Mesenteric fat pad (tissue), 1 donor: ENCODE measurements at places on chromosomes 4 and X. TPM values are rescaled to one million over a fixed set of nuclear protein-coding genes. Genes with fewer than 3 reads are reported as not detected.

The RRH gene
- total RNA-seq, result not detected

The FAM50A gene
- total RNA-seq, result 88.3 TPM

The RNF128 gene
- 0.55 TPM for total RNA-seq

The RTL5 gene
- 7.5 TPM for total RNA-seq

The UGT2B15 gene
- not detected for total RNA-seq

The AP1AR gene
- 16.5 TPM for total RNA-seq

The TMEM150C gene
- total RNA-seq, result 9.2 TPM

The GC gene
- total RNA-seq, result not detected

The GPRASP1 gene
- total RNA-seq, result 4.0 TPM

The ZNF157 gene
- total RNA-seq, result not detected

The USP51 gene
- 1.1 TPM for total RNA-seq

GRCh38 chr4:145709336-145709735 is 29.4 kb downstream of the C4orf51 start:
- no peak for DNase-seq

DNA sequence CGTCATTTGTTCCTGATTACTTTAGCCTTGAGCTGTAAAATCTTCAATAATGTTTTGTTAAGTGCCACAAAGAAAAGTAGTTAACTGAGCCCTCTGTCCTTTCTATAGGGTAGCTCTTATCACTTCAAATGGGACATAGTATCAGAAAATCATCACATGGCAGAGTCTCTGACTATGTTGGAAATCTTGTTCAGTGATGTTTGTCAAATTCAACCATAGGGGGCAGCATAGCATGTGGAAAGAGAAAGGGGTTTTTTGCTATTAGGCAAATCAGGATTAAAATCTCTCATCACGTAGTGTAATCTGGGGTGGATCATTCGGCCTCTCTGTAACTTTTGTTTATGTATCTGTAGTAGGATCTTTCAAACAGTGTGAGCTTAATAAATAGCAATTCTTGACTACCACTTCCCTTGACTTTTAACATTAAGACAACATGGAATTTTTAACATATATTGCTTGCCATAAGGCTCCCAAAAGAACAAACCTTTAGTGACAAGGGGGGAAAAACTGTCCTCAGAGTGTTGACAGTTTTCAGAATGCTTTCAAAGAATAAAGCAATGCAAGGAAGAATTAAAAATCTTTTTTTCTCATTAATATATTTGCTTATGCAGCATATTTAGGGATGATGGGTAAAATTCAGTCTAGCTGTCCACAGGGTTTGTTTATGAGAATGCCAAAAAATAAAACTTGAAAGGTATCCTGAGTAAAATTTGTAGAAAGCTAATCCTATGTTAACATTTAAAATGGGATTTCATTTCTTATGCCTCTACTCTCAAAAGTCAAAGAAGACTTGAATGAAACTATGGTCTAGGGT is 127.2 kb downstream of the FBXW7 start:
- no peak for DNase-seq

DNA sequence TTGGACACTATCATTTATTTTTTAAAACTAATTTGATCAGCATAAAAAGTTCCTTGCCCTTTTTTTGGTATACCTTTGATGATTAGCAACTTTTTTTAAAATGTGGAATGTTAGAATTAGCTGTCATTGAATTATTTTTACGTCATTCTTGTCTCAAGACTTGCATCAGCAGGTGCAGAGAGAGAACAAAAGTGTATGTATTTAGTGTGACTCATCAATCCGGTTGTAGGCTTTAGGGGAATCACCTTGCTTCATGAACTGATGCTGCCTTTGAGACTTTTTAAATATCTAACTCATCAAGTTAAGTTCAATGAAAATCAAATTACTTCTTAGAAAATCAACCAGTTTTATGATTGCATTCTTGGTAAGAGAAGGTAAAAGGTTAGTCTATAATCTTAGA is 125.1 kb downstream of the ARX start:
- DNase-seq, result no peak

DNA sequence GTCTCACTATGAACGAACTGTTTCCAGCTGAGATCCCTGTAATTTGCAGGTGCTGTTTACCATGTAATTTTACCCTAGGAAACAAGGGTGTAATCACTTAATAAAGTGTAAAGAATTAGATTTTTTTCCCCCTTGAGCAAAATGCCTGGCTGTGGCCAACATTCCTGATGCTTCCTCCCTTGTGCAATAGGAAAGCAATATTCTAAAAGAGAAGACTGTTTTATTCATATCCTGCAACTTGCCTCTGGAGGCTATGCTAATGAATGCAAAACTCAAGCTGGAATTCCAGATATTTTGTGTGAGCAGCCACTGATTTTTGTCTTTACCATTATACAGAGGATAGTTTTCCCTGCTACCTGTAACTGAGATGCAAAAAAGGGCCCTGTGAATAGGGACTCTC is 98.0 kb downstream of the AWAT2 start:
- DNase-seq, result no peak

DNA sequence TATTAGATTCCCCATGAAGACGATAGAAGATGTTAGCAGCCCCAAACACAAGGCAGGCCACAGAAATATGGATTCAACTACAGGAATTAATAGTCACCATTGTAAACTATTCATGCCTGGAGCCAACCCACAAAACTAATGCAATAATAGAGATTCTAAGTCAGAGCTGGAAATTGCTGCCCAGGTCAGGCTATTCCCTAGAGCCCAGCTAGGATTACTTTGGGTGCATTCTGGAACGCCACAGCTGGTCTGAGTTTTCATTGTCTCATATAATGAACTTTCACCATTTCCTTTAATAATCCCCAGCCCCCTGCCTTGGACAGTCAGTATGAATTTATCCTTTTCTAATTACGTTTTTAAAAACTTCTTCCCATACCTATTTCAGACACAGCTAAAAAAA is 252.6 kb downstream of the PAPSS1 start:
- DNase-seq, result no peak

GRCh38 chr4:25939330-25939729 is 25.3 kb downstream of the SMIM20 start:
- DNase-seq, result no peak

GRCh38 chrX:18883234-18883960 is 100.5 kb downstream of the PHKA2 start:
- DNase-seq, result no peak

GRCh38 chr4:168724243-168724642 is 227.4 kb downstream of the PALLD start:
- no peak for DNase-seq

DNA sequence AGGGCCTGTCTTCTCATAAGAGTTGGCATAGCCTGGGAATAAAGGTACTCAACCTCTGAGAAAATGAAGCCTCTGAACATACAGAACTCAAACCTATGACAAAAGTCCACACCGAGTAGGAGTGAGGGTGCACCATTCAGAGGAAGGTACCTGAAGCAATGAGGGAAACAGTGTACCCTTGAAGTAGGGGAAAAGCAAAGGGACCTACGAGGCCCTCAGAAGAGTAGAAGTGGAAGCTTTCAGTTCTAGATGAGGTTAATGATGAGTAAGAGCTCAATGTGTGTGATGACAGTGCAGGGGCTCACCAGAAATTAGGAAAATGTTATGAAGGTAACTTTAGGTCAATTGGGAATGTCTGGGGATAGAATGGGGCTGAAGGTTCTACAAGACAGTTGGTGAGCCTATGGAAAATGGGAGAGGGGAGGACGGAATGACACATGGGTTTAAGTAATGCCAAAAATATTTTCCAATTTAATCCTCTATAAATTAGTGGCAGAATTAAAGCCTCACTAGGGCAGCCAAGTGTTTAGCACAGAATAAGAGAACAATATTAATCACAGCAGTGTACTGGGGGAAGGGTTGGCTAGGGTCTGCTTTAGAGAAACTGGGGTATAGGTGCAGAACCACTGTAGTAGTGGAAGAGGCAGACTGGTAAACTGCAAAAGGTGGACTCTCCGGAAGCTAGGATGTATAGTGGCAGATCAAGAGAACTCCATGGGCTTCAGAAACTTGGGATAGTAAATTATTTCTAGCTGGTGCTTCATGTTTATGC is 39.8 kb downstream of the RAB33A start:
- no peak for DNase-seq

DNA sequence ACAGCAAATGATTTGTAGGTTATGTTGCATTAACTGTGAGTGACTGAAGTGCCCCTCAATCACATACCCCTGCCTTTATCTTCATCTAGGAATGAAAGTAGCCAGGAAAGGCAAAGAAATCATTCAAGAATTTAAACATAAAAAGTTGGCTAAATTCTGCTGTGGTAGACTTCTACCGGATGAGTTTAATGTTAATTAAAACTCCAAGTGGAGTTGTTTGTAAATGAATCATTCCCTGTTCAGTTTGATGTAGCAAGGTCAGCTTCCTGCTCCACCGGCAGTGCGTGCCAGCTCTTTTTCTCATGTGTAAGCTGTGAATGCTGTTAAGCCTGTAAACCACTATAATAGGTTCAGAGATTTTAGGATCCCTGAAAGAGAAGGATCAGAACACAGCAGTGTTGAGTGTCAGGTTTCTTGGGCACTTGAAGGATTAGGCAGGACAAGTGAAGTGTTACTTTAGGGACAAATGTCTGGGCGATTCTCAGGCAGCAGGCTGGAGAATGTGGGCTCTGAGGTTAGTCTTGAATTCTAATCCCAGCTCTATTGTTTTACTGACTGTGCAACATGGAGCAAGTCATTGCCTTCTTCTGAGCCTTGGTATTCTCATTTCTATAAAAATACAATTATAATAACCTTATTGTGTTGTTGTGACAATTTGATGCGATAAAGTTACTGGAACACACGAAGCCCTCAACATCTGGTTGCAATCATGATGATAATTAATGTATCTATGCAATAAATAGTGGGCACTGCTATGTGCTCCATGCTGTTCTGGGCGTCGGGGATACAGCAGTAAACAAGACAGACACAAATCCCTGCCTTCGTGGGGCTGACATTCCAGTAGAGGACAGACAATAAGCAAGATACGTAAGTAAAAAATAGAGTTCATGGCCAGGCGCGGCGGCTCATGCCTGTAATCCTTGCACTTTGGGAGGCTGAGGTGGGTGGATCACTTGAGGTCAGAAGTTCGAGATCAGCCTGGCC is 112.0 kb downstream of the SHROOM3 start:
- no peak for DNase-seq

GRCh38 chrX:154515090-154515965 is 704 bp downstream of the FAM3A start:
- DNase-seq, result no peak
